ENCODE measurements at places on chromosomes 12 and 14.
A peak's percentile ranks its signal among the peaks of the same experiment; 100 is the strongest.

GRCh38 chr14:25765909-25766308 lies 716.0 kb upstream of the STXBP6 start:
- DNase-seq, result no peak

DNA sequence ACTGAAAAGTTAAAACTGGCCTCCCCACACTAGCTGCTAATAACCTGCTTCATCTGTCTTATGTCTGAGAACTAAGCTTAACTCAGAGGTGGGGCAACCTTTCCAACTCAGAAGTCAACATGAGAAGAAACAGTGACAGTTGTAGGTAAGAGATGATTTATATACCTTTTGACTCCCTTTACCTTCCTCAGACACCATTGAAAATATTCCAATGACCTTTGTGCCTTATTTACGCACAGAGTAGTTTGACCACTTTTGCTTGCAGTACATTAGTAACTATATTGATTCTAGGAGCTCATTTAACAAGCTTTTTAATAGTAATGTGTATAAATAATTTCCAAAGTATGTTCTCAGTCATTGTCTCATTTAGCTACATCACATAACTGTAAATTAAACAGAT lies 77.6 kb downstream of the ALX1 start:
- no peak for DNase-seq

DNA sequence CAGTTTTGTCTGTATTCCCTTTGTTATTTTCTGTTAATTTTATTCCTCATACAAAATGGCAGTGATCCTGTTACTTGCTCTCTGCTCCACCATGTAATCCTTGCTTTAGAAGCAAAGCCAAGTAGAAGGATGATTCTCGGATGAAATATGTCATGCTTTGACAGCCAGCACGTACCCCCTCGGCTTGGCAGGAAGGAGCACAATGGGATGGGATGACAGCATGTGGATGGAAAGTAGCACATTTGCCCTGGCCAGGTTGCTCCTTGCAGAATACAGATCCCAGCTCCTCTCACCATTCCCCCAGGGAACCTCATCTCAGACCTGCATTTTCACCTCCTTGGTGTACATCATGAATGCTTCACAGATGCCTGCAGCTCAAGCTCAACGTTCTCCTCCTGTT lies 35.1 kb upstream of the ATF1 start:
- no peak for DNase-seq

- no peak for DNase-seq
Observed at GRCh38 chr14:91019673-91020072, 40.8 kb downstream of the RPS6KA5 start.

- no peak for DNase-seq
Observed at GRCh38 chr14:50647282-50647681, 20.8 kb downstream of the SAV1 start.

- no peak for DNase-seq
Observed at GRCh38 chr12:28938056-28938455, 211.0 kb upstream of the FAR2 start.

GRCh38 chr12:67268896-67269632 lies at the start of gene CAND1:
CAND1 (plus strand) TSS chr12:67269358; CDS start chr12:67269718, 360 bp downstream.
- DNase-seq, result peak; percentile 97

- DNase-seq, result no peak
Observed at GRCh38 chr14:61331992-61332657, 10.7 kb downstream of the PRKCH start.

DNA sequence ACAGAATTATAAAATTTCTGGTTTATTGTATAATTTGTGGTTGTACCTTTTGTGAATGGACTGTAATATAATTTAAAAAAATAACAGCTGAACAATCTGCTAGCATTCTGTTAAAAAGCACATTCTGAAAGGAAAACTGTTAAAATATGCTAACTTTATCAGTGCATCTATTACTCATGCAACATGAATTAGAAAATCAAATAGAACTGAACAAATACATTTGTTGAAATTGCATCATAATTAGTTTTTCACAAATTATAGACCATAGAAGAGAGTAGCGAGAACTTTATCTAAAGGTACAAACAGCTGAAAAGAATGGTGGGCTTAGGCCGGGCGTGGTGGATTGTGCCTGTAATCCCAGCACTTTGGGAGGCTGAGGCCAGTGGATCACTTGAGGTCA lies 33.0 kb downstream of the PTPN21 start:
- DNase-seq, result no peak

GRCh38 chr12:117890137-117890536 lies 78.7 kb downstream of the KSR2 start:
- no peak for DNase-seq

DNA sequence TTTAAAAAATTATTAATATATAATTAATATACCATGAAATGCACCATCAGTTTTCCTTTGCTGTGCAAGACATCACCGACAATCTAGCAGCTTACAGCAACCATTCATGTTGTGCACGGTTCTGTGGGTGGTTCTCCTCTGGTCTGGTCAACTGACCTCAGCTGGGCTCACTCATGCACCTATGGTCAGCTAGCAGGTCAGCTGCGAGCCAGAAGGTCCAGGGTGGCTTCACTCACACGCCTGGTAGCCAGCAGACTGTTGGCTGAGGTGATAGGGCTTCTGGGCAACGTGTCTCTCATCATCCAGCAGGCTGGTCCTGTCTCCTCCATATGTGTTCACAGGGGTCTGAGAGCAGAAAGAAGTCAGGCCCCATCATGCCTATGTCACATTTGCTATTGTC lies 210.4 kb downstream of the KIF26A start:
- no peak for DNase-seq

DNA sequence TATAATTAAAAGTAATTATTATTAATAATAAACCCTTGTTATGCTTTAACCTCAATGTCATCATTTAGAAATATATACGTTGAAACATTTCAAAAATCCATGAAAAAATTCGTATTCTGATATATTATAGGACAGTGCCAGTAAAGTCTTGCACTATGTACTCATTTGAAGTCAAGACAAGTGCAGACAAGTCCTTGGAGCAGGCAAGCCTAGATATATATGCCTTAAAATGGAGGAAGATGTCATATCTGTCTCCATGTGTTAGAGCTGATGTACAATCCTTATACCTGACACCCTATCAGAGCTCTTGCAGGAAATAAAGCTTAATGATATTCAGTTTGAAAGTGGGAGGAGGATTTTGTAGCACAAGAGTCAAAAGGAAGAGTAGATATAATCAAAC lies 310.4 kb downstream of the KCNH5 start:
- no peak for DNase-seq

DNA sequence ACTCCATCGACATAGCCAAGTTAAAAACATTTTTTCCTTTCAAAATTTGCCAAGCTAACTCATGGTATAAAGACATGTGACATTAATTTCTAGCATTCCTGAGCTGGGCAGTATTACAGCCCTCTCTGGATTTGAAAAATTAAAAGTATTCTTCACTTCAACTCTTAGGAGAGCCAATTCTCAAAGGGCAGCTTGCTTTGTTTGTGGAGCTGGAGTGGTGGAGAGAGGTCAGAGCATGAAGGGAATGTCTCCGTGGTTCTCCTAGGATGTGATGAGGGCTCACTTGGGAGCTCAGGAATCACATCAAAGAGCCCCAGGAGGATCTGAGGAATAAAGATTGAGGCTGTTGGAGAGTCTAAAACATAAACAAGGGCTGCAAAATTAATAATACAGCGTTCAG lies 46.9 kb upstream of the RGS6 start:
- DNase-seq, result no peak

DNA sequence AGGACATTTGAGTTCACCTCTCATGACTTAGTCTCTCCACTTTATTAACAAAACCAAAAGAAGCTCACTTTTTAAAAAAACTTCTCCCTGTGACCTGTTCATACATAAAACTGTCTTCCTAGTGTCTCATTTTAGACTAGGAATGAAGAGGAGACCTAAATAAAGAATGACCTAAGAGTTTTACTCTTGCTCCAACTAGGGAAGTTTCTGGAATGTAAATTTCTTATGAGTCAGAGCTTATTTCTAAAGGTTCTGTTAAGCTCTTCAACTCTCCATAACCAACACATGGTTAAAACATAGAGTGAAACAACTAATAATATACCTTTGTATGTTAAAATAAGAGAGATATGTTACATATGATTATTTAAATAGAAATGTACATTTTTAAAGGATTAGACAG lies 369.8 kb downstream of the EMP1 start:
- DNase-seq, result no peak

DNA sequence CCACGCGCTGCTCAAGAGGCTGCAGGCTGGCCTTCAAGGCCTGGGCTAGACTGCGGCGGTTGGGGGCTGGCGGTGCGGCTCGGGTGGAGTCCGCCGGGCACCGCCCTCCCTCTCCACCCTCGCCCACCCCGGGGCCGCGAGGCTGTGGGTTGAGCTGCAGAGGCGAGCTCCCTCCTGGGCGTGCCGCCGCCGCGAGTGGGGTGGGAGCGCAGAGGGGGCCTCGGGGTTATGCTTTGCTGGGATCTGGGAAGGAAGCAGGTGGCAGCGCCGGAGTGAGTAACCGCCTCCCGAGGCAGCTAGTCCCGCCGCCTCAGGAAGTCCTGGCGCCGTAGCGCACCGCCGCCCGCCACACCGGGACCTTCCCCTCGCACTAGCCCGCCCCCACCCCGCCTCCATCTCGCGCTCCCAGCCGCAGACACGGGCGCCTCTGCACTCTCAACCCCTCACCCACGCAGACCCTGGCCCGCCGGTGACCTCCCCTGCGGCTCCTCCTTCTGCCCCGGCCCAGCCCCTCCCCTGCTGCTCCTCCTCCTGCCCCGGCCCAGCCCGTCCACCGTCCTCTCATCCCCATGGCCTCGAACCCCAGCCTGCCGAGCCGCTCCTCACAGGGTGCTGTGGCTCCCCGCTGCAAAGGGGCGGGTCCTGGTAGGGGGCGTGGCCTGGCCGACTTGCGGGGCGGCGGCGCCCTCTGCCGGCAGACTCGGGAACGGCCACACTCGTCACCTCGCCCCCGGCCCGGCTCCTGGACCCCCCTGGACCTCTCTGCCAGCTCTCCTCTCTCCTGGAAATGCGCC lies 16.6 kb downstream of the TAMALIN start:
- peak; percentile 94 for DNase-seq

- DNase-seq, result no peak
Observed at GRCh38 chr14:68944162-68944561, 34.9 kb downstream of the ACTN1 start.

DNA sequence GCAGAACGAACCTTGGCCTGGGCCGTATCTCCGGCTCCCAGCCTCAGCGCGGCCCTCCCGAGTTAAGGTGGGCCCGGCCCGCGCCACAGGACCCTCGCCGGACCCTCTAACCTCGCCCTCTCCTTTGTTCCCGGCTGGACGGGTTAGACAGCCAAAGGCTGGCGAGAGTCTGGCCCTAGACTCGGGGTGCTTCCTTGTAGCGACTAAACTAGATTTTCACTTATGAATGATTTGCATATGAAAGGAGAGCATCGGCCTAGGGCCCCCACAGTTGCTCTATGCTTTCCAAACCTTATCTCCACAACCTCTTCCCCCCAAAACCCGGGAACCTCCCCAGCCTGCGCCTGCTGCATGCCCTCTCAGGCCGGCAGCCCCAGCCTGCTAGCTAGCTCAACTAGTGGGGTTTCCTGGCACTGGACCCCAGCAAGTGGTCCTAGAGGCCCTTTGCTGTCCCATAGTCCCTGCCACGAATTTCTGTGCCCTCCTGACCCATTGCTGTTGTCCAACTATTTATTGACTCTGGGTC lies 2.0 kb downstream of the HOXC5 start:
- DNase-seq, result no peak

DNA sequence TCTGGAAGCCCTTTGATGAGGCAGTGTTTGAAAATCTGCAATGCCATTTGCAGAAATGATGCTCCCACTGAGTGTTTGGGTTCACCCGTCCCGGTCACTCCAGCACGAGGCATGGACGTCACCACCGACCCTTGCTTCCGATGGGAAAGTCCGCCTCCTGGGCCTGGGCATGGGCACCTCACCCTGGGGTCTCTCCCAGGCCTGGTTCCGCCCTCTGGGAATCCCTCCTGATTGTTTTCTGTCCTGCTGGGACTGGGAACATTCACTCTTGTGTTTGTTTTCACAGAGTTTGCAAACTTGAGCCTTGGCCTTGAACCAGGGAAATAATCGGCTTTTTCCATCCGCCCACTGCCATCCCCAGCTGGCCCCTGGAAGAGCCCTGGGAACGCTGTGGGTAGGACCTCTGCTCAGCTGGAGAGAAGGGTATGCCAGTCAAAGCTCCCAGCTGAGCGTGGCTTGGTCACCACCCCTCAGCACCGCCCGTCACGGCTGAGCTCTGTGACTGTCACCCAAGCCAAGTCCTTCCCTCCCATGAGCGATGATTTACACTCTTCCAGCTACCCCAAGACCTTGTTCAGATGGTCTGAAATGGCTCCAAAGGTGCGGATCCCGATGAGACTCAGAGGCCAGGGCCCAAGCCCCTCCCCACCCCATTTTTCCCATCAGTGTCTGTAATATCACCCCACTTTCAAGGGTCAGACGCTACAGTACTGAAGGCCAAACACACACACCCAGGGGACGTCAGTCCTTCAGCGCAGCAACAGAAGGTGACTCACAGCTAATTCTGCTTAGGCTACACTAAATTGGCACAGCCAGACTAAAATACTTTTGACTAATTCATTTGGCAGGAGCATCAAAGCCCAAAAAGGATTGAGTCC lies 34.1 kb upstream of the FZD10 start:
- no peak for DNase-seq

- DNase-seq, result no peak
Observed at GRCh38 chr14:25006961-25007795, 42.8 kb downstream of the STXBP6 start.

- no peak for DNase-seq
Observed at GRCh38 chr12:99810718-99811593, 163.4 kb downstream of the GARIN6 start.

DNA sequence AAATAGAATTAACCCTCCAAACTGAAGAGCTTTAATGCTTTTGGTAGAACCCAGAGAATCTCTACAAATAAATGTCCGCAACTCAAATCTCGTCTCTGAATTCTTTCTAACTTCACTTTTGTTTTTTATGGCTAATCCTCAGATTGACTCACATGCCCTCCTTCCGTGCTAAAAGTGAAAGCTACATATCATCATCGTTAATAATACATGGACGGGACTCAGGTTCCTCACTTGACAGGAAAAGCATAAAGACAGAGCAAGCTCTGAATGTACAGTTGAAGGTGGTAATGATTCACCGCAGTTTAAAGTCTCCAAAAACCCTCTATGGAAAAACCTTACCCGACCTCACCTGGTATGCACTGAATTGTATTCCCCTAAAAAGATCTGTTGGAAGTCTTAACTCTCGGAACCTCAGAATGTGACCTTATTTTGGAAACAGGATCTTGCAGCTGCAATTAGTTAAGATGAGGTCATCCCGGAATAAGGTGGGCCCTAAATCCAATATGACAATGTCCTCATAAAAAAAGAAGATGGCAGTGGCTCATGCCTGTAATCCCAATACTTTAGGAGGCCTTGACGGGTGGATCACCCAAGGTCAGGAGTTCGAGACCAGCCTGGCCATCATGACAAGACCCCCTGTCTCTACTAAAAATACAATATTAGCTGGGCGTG lies 147.4 kb upstream of the FOXN3 start:
- DNase-seq, result no peak

- no peak for DNase-seq
Observed at GRCh38 chr14:86940106-86940505, 1052.9 kb downstream of the GALC start.

DNA sequence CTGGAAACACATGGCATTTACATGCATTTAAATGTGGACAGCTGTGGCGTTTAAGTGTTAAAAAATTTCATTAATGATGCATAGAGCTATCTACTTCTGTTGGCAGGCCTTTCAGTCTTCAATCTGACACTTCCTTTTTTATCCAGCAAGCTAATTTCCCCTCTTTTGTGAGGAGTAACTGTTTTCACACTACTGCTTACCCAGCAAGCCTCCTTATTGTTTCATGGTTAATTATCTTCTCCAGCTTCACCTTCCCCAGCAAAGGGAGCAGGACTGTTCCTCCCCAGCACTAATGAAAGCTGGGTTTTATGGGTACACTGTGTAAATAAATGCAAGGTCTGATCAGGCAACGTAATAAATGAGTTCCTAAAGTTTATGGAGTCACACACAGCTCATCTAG lies 129.4 kb upstream of the NPAS3 start:
- DNase-seq, result no peak
